ENCODE measurements at places on chromosomes 6 and 20.
A peak's percentile ranks its signal among the peaks of the same experiment; 100 is the strongest.

DNA sequence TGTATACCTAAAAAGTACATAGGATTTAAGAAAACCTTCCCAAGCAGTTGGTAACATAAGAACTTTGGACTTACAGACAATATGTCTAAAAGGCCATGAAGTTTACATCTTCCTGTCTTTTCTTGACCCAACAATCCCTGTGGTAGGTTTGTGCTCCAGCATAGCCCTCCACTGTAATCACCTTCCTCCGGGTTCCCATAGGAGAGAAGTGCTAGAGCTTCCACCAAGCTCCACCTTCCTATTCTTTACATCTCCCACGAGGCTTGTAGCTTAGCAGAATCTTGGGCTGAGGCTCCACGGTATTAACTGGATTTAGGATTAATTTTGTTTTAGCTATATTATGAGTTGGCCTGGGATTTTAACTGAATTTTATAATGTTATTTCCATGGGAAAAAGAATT is 23.3 kb downstream of the ADGRG6 start:
- DNase-seq = no peak

DNA sequence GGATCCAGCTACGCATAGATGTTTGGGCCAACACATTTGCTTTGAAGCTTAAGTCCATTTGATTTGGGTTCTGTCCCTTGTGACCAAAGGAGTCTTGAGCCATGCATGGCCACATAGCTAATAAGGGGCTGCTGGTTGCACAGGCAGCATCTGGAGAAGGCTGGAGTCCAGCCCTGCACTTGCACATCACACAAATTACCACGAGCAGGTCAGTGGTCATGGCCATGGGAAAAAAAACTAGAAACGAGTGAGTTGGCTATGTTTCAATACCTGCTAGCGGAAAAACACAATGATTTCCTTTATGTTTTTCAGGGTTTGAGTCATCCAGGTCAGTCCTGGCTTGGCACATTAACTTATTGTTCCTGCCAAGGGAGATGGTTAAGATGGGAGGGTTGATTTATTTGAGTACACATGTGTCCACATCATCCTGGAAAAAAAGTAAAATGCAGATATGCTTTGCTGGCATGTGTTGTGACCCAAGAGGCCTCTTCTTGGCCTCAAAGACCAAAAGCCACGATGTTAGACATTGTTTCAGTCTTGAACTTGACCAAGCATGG is 5.6 kb upstream of the STX16 start:
- DNase-seq = no peak

DNA sequence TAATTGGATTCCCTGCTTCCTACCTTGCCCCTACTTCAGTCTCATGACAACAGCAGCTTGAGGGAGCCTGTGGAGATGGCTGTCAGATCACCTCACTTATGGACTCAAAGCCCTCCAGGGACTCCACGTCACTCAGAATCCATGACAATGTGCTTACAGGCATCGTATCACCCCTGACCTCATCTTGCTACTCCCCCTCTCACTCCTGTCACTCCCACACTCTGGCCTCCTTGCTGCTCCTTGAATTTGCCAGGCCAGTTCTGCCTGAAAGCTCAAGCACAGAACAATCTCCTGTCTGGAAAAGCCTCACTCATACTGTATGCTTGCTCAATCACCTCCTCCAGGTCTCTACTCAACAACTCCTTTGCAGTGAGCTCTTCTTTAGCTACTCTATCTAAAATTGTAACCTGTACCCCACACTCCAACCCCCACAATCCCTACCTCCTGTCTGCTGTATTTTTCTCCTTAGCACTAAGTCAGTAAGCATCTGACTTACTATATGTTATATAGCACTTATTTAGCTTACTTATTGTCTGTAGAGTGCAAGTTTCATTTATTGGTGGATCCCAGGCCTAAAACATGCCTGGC is 10.7 kb upstream of the GSTA4 start:
- no peak for DNase-seq

DNA sequence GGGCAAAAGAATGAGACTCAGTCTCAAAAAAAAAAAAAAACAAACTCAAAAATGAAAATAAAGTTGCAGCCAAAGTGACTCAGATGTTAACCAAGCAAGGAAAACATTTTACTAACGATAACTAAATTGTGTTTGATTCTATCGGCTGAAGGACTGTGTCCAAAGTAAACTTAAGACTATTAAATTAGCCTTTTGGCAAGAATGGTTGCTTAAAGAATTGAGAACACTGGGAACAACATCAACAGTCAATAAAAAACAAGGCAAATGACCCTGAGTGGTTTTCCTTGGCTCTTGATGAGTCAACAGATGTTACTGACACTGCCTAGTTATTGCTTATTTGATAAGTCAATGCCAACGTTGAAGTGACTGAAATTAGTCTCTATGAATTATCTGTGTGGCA is 36.7 kb downstream of the POU3F2 start:
- peak; percentile 77 for DNase-seq

- DNase-seq = peak; percentile 76
Measured at GRCh38 chr6:138815797-138816528, 20.1 kb downstream of the ECT2L start.

DNA sequence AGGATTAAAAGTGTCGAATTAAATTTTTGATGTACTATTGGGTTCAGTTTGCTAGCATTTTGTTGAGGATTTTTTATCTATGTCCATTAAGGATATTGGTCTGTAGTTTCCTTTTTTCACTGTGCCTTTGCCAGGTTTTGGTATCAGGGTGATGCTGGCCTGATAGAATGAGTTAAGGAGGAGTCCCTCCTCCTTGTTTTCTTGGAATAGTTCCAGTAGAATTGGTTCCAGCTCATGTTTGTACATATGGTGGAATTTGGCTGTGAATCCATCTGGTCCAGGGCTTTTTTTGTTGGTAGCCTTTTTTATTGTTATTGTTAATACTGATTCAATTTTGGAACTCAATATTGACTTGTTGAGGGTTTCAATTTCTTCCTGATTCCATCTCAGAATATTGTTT is 141.8 kb downstream of the SIM1 start:
- peak; percentile 7 for DNase-seq

DNA sequence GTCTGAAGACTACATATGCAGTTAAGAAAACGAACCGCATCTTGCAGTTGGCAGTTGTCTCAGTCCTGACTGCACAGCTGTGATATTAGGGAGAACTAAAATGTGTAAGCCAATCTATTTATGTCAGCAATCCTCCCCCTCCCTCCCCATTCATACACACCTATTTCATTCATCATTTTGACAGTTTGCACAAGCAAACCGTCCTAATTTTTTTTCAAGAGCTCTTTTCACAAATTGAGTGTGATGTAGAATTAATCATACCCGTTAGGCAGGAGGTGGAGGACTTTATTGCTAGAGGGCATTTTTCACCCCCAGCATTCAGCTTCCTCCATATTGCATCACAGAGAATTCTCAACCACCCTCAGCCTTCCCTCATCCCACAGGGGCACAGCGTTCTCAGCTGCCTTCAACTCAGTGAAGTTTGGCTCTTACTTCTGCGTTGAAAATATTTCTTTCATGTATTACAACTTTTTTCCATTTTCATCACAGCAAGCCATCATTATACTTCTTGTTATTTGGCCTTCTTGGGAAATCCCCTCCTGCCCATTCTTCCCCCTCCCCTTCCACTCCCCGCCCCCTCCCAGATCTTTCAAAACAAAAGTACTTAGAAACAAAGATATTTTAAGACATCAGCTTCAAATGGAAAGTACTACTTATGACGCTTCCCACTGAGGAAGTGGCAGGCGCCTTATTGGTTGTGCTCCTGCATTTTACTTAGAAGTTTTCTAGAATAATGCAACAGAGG is 37.5 kb downstream of the NOX3 start:
- DNase-seq = no peak

- DNase-seq = no peak
Measured at GRCh38 chr6:119894811-119895210, 545.2 kb upstream of the MAN1A1 start.

DNA sequence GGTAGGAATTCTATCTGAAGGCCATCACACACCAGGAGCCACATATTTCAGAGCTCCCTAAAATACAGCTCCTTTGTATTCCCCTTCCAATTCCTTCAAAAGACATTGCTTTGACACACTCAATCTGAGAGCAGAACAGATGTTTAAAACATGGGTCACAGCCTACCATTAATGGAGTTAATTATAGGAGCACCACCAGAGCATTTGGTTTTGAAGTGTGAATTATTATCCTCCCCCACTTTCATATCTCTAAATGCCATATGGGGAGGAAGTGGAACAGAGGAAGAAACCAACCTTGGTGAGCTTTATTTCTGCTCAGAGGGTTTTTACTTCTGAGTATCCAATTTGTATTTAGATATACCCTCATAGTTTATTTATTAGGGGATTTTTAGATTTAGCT is 50.7 kb upstream of the TNFRSF21 start:
- DNase-seq = no peak

All from NCI-H446 treated with DMSO at 0.1 percent for 48 hours (cell line).